ENCODE measurements at places on chromosomes 1 and 21.

GRCh38 chr1:235838021-235838420 is 28.7 kb downstream of the LYST start:
- DNase-seq = no peak

GRCh38 chr21:41640748-41641509 is 125.9 kb downstream of the RIPK4 start:
- peak; percentile 65 for DNase-seq

DNA sequence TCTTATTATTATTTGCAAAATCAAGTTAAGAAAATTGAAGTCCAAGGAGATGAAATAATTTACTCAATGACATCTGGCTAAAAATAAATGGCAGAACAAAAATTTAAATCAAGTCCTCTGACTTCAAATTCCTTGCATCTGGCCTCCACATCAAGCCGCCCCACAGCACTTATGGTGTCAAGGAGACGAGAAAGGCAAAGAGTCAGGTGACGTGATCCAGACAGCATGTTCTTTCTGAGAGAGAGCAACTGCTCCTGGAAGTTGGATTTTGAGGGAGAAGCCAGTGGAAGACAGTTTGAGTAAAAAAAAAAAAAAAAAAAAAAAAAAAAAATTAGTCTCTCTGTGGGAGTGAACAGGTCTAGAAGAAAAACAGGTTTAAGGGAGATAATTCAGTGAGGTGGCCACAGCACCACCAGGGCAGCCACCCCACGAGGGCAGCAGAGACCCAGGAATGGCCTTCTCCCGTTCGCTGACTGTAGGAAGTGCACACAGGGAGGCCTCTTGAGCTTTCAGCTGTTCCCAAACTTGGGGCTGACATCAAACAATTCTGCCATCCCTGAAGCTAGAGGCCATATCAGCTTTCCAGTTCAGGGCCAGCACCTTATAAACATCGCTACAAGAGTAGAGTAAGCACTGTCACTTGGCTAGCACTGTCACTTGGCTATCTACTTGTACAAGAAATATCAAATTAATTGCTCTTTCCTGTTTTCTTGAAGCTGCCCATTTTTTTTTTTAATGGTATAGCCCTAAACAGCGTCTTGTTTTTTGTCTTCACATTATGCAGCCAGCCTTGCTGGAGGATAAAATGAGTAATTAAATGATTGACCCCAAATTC is 7.8 kb downstream of the C1orf162 start:
- DNase-seq = peak; percentile 75

DNA sequence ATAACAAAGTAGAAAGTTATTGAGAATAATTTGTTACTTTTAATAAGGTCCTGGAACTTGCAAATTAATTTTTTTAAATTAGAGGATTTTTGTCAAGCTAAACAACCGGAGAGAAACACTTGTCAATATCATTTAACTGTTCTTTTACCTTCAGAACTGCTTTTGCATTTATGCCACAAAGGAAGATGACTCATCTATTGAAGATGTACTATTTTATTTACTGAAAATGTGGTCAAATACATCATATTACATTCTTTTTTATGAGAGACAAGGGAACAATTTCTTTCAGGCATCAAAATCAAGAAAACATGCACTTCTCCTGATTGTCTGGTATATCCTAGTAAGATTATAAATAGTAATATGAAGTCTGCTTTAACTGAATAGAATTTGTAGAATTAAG is 558.2 kb upstream of the PRMT6 start:
- DNase-seq = no peak
